ENCODE measurements at places on chromosomes 6 and 20.
A peak's percentile ranks its signal among the peaks of the same experiment; 100 is the strongest.

- DNase-seq, result no peak
Observed at GRCh38 chr6:21559238-21559637, 34.3 kb upstream of the SOX4 start.

DNA sequence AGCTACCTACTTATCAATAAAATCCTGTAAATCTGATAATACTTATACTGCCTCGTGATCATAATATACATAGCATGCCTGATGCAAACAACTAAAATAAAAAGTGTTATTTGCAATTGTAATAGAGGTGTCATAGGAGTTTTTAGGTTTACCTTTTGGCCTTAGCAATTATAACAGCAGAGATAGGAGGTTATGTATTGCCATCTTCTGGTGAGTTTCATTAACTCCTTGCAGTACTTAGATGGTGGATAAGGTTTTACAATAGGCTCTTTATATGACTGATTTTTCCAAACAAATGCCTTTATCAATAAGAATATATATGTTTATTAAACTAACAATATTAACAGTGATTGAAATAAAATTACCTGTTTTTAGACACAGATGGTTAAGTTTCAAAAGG lies 27.8 kb upstream of the MYCT1 start:
- DNase-seq, result no peak

DNA sequence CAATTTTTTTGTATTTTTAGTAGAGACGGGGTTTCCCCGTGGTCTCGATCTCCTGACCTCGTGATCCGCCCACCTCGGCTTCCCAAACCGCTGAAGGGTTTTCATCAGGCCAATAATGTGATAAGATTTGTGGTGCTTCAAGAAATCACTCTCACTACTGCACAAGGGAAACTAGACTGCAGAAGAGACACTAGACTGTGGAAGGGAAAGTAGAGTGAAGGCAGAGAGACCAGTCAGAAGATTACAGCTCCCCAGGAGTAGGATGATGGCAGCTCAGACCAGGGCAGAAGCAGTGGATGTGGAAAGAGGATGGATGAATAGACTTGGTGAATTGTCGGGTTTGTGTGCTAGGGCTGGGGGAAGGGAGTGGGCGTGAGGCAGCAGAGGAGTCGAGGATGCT lies 48.0 kb upstream of the GTSF1L start:
- DNase-seq, result no peak

- no peak for DNase-seq
Observed at GRCh38 chr20:38217791-38218565, 42.6 kb downstream of the KIAA1755 start.

DNA sequence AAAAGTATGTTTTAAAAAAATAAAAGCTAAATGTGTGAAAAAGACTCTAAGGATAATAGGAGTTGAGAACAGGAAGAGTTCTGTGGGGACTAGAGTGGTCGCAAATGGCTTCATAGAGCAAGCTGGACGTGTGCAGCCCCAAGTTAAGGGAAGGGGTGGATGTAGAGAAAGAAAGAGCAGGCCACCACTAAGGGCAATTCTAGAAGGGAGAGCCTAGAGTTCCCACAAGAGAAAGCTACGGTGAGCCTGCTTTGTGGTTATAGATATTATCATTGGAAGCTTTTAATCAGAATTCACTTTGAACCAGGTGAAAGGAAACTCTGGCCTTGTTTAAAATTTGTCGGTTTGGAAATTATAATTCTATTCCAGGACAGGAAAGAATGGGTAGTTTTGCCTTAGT lies 101.6 kb downstream of the HIVEP2 start:
- no peak for DNase-seq

GRCh38 chr6:156634048-156634447 lies 143.1 kb upstream of the ARID1B start:
- DNase-seq, result no peak

DNA sequence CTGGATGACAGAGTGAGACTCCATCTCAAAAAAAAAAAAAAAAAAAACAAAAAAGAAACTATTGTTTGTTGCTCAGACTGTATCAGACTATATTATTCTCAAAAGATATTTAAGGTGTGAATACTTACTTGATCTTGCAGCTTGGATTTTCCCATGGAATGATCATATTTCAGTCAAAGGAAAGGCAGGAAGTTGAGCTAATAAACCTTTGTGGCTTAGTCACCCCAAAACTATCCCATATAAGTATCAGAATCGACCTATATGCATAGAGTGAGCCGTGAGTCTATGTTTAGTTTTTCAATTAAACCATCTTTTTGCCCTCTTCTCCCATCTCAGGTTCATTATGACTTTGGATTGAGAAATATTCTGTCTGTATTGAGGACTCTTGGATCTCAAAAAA lies 152.6 kb downstream of the DNAH8 start:
- no peak for DNase-seq

DNA sequence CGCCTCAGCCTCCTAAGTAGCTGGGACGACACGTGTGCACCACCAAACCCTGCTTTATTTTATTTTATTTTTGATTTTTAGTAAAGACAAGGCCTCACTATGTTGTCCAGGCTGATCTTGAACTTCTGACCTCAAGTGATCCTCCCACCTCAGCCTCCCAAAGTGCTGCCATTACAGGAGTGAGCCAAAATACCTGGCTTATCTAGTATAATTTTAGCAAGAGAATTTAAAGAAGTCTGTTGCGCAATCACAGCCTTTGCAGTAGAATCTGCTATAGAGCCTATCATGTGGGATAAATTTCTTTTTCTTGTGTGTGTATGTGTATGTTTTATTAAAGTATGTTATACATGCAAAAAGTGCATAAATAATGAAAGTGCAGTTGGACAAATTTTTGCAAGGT lies 92.1 kb upstream of the ANKEF1 start:
- no peak for DNase-seq

DNA sequence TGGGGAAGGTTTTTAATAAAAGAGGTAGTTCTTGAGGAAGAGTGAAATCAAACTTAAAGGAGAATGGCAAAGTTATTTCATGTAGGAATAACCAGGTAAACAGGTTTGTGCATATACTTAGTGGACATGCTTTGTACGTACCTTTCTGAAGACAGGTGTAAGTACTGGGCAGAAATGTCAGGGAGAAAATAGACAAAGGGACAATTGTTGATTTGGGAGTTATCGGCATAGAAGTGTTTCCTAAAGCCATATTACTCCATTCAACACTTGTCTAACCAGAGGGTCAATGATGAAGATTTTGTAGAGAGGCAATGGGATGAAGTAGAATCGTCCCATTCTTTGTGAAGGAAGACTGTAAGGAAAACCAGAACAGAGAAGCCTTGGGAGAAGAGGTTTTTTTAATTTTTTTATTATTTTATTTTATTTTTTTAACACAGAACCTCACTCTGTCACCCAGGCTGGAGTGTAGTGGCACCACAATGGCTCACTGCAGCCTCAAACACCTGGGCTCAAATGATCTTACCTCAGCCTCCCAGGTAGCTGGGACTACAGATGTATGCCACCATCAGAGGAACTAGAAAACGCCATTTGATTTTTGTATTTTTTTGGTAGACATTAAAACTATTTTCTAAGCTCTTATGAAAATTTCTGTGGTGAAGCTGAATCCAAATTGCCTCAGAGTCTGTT lies 18.0 kb downstream of the SMAP1 start:
- no peak for DNase-seq

DNA sequence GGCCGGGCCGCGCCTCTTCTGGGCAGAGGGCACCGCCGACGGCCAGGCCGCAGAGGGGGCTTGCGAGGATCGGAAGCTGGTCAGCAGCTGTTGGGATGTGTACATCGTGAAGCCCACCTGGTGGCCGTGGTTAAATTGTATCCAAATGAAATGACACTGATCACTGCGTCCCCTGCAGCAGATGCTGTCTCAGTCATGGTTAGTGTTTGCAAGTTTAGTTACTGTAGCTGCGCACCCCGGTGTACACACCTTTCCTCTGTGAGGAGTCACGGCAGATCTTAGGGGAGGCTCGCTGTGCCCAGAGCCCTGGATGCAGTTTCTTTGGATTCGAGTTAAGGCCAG lies 653 bp downstream of the NAA20 start:
- no peak for DNase-seq

- no peak for DNase-seq
Observed at GRCh38 chr6:166579237-166579850, 7.1 kb downstream of the RAMACL start.

DNA sequence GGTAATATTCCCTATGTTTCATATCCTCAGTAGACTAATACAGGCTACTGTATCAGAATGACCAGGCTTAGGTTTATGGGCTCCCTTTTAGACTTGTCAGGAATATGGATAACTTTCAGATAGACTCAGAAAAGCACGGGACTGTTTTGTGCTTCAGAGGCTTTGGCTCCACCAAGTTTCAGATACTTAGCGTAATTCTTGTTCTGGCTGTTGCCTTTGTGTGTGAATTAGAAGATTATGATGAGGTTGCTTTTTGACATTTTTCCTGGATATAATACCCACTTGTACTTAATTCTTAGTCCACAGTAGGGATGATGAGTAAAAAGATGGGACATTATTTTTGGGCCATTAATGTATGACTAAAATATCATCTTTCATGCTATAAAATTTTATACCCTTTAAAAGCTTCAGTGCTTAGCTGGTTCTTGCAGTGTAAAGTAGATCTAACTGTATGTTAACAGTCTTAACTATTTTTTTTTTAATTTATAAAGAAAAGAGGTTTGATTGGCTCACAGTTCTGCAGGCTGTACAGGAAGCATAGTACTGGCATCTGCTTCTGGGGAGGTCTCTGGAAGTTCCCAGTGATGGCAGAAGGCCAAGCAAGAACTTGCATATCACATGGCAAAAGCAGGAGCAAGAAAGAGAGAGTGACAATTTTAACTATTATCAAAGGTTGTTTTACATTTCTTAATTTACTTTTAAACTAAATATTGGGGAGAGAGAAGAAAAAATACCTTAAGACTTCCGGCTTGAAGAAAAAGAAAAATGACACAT lies 120.7 kb downstream of the ZFAND3 start:
- DNase-seq, result no peak

GRCh38 chr6:138593124-138593877 lies 94.0 kb upstream of the NHSL1 start:
- peak; percentile 26 for DNase-seq

DNA sequence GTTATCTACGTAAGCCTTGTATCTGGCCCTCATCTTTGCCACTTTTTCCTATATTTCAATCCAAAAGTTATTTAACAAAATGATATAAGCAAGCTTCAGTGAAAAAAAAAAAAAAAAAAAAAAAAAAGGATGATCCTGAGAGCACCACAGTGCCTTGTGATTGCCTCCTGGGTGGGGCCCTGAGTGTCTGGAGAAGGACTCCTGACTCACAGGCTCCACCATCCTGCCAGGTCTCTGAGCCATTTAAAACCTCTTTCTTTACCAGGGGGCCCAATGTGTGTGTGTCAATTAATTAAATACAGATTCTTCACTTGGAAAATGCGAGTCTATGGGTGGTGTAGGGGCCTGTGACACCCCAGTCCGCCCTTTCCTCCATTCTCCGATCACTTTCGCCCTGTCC lies 105.2 kb downstream of the SMOC2 start:
- no peak for DNase-seq

DNA sequence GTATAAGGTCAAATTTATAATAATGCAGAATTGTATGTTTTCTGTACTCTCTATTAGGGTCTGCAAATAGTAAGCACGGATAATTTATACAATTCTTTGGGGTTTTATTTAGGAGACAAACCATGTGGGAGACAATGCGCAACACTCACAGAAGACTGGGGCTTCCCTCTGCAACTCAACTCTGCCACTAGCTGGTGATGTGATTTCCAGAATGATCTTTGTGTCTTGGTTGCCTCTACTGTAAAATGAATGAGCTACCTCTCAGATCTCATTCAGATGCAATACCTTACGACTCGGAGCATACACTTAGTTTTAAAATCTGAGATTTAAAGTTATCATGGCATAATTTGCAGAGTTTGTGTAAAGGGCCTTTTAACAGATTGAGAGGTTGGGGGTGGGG lies 6.4 kb downstream of the MAN1A1 start:
- no peak for DNase-seq

DNA sequence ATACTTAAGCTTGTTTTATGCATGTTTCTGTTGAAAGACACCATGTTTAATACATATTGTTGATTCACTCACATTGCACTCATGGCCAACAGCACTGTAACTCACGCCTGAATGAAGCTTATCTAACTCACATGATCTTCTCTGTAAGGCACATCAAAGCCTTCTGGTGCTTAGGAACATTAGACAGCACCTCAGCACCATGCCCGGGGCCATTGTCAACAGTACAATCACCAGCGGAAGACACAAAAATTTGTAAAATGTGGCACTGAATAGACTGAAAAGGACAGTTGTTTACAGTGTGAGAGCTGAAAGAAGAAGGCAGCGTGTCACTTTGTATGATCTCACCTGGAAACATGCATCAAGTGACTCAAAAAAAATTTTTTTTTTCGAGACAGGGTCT lies 8.9 kb upstream of the TCF15 start:
- no peak for DNase-seq

- DNase-seq, result no peak
Observed at GRCh38 chr6:27838945-27839625, 73.1 kb downstream of the OR2B2 start.

- no peak for DNase-seq
Observed at GRCh38 chr20:43849496-43850186, 65.0 kb upstream of the TOX2 start.

- DNase-seq, result no peak
Observed at GRCh38 chr6:117491916-117492315, 9.4 kb downstream of the DCBLD1 start.

DNA sequence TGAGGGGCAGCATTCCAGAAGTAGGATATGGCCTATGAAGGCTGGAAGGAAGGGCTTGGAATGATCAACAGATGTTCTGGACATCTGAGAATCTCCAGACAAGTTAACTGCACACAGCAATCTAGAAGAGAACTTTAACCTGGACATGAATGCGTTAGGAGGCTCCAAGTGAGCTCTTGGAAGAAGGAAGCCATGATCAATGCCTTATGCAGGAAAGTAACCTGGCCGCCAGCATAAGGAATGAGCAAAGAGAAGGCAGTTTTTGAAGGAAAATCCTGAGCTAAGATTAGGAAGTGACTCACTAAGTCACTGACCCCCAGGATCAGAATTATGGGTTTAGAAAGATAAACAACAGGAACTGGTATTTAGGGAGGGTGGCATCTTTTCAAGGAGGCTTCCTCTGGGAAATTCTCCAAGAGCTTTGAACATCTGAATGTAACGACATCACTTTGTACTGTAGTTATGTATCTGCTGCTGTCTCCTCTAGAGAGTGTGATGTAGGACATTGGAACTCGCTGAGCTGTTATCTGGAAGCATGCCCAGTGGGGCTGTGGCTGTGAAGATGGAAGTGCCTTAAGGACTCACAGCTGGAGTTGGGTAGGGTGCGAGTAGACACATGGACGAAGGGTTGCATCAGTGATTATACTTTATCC lies 236.8 kb downstream of the PACRG start:
- DNase-seq, result no peak

GRCh38 chr20:40960521-40960956 lies 68.1 kb upstream of the TOP1 start:
- no peak for DNase-seq

DNA sequence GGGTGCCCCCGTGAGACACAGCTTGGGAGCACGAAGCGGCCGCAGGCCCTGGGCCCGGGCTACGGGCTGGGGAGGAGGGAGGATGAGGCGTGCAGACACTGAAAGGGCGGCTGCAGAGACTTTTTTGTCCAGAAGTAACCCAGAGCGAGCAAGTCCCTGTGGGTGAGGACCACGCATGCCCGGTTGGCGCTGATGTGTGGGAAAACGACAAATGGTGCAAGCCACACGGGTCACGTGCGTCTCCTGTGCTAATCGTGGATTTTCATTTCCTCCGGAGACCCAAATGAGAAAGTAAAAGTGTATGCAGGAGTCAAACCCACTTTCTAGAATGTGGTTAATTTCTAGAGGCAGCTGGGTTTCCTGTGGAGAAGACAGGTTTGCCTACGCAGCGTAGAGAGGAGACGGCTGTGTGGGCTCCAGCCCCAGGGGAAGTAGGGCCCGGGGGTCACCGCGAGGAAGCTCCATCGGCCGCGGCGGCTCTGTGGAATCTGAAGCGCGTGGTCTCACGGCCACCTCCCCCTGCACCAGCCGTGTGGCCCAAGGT lies 19.0 kb downstream of the DLL1 start:
- peak; percentile 93 for DNase-seq
